MG63 (cell line): ENCODE measurements at places on chromosomes 6 and 20.
A peak's percentile ranks its signal among the peaks of the same experiment; 100 is the strongest.

DNA sequence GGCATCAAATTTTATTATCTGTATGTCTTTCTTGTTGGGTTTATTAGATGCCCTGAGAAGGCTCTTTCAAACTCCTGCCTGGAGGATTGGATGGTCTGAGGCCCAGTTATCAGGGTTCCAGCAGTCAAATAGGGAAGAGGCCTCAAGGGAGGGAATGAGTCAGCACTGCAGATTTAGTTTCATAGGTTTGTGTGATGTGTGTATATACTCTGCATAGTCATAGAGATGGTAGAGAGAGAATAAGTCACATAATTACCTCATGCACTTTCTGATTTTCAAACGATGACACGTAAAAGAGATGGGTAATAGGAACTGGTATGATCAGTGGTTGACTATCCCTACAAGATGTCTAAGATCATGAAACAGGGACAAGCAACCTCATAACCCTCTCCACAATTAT lies 82.1 kb downstream of the ADAT2 start:
- no peak for DNase-seq

GRCh38 chr20:56685879-56686278 lies 56.8 kb downstream of the TFAP2C start:
- DNase-seq = no peak

- no peak for DNase-seq
These were observed 171.3 kb downstream of the SLC16A10 start for GRCh38 chr6:111258615-111259088.

GRCh38 chr20:21433329-21433890 lies 36.1 kb upstream of the NKX2-4 start:
- no peak for DNase-seq

DNA sequence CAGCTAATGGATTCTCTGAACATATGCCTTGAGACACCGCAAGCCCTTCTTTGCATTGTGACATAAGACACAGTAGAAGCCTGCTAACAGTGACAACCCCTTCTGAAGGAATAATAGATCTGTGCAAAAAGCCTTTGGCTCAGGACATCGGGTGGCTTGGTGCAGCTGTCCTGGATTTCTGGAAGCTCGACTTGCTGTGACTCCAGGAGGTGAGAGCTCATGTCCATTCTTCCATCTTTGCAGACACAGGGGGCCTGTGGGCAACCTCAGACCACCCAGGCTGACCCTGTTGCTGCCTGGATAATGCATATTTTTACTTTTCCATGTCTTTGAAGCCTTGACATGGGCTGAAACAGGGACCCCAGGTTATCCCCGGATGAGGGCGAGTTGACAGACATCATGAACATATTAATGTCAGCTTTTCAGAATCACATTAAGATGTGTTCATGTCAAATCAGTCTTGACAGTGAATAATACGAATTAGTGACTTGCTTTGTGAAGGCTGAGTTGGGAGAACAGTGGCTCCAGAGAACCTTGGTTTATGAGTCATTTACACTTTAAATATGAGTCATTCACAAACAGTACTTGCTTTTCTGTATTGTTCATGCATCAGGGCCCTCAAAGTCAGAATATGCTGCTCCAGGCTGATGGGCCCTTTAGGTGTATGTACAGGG lies 66.8 kb upstream of the IYD start:
- DNase-seq = peak; percentile 23

GRCh38 chr6:65259982-65260381 lies 447.0 kb downstream of the EYS start:
- no peak for DNase-seq

- no peak for DNase-seq
These were observed 20.7 kb downstream of the HFE start for GRCh38 chr6:26107935-26108334.

DNA sequence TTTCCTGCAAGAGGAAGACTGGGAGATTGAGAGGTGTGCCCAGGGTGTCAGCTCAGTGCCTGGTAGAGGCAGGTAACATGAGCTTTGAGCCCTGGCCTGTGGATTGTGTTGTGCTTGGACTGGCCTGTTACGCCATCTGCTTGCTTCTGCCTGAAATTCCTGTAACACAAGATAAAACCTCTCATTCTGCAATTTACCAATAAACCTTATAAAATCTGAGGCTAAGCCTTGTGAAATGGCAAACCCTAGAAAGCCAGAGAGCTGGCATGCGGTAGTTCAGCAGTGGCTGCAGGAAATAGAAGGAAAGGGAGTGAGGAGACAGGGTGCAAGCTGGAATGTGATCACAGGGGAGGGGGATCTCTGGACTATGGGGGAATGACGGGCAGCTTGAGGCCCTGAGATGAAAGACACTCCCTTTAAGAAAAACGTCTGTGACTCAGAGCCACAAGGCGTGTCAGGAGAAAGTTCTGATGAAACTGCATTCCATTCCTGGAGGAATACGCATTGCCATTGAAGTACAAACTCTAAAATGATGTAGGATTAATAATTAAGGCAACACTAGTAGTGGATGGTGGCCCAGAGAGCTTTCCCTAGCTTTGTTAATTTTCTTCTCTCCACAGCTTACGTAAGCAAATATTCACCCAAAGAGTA lies 26.3 kb upstream of the TFAP2A start:
- DNase-seq = peak; percentile 93

DNA sequence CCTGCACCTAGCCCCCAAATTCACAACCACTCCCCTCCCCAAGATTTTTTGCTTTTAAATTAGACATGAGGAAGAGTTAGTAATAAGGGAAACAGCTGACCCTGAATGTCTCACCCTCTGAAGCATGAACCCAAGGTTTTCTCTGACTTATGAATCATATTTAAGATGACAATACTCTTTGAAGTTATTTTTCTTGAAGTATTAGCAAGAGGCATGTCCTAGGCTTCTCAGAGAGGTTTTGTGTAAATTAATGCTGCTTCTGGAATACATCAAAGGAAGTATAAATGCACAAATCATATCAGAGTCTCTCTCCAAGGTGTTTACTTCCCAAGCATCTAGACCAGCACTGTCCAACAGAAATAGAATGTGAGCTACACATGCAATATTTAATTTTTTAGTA lies 408.1 kb upstream of the MARCKS start:
- DNase-seq = no peak

DNA sequence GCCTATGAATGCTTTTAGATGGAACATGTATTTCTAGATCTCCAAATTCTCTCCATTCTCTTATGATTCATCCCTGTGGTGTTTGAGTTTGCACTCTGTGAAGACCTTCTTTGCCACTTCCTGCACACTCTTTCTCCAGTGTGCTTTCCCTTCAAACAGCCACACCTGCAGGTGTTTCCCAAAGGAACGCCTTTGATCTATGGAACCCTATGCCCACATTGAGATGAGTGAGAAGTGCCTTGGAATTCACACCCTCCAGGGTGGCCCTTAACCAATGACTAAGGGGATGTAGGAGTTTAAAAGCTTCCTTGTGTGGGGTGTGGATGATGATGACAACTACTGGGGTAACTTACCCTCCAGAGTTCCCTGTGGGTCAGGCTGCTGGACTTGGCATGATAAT lies 570.1 kb downstream of the DHX35 start:
- DNase-seq = no peak

DNA sequence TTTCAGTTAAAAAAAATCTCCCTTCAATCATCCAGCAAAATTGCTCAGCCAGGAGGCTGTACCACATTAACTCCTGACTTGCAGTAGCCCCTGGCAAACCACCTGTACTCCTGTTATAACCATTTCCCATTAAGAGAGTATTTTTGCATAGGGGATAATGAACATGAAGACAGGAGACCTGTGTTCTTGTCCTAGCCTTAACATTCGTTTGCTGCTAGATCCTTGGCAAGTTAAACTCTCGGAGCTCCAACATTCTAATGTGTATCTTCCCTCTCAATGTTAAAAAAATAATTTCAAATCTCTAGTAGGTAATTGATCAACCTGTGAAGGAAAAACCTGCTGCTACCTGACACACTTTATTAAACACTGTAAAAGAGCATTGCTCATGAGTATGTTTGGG lies 8.4 kb upstream of the TMEM200A start:
- no peak for DNase-seq

- no peak for DNase-seq
These were observed 396.3 kb downstream of the ZFAND3 start for GRCh38 chr6:38215651-38216311.

DNA sequence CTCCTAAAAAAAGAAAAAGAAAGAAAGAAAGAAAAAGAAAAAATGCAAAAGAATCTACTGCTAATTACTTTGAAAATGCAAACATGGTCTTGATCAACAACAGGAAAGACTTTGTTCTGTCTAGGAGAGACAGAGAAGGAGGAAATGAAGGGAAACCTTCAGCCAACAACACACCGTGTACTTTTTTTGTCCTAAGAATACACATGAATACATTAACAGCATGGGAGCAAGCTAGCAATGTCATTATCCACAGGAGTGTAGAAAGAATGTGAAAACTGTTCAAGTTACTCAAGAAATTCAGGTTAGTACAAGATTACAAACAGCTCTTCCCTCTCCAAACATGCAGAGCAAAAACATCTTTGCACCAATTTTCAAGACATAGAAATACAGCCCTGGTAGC lies 326.3 kb downstream of the UBE3D start:
- no peak for DNase-seq

DNA sequence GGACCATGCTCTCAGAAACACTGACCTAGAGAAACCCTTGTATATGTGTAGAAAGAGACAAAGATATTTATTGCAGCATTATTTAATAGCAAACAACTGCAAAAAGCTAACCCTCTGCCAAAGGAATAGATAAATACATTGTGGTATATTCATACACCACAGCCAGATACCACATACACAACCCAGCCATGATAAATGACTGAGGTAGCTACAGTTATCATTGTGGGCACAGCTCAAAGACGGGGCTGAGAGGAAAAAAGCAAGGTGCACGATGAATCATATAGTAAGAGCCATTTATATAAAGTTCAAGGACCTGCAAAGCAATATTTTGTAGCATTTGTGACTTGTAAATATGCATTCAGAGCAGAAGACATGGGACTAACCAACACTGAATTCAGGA lies 30.8 kb downstream of the RSPO4 start:
- DNase-seq = no peak

DNA sequence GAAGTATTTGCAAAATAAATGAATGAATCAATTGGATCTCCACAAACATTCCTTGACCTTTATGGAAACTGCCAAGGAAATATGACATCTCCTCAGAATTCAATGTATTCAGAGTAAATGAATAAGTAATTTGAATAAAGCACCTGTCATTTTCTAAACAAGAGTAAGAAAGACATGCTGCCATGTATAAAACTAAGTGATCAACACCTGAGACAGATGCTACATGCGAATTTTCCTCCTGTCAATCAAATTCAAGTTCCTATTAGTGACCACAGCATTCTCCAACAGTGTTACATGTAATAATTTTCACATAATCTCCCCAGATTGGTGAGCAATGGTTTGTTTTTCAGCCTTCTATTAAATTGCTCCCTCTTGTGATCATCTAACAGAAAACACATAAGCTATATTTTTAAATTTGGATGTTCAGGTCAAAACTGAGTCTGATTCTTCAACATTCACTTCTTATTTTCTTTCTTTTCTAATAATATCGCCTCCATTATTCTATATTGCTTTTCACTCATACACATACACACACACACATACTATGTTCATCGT lies 163.2 kb upstream of the RNF217 start:
- no peak for DNase-seq

DNA sequence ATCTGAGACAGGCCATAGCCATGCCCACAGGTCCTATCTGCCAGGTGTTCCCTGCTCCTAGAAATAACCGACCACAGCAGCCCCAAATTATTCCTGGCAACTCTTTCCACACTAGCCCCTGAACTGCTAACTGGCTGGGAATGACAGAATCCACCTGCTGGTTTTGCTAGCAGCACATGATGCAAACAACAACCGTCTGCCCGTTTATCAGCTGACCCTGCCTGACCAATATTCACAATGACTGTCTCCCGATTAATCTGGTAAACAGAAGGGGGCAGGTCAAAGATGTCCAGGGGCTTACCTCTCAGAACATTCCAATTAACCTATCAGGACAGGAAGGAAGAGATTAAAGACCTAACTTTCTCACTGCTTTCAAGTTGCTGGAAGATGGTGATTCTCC lies 101.5 kb downstream of the NRSN1 start:
- no peak for DNase-seq

GRCh38 chr6:108875161-108875555 lies 26.9 kb downstream of the ARMC2 start:
- no peak for DNase-seq

GRCh38 chr6:106628658-106629102 lies 618 bp downstream of the RTN4IP1 start:
- no peak for DNase-seq

- DNase-seq = peak; percentile 50
These were observed 121.1 kb downstream of the TRIM27 start for GRCh38 chr6:28802417-28803336.

GRCh38 chr6:138600726-138601125 lies 101.4 kb upstream of the NHSL1 start:
- DNase-seq = no peak

GRCh38 chr6:91634791-91635190 lies 1047.9 kb upstream of the MAP3K7 start:
- no peak for DNase-seq

- DNase-seq = no peak
These were observed 732 bp downstream of the CYP24A1 start for GRCh38 chr20:54172856-54173652.

DNA sequence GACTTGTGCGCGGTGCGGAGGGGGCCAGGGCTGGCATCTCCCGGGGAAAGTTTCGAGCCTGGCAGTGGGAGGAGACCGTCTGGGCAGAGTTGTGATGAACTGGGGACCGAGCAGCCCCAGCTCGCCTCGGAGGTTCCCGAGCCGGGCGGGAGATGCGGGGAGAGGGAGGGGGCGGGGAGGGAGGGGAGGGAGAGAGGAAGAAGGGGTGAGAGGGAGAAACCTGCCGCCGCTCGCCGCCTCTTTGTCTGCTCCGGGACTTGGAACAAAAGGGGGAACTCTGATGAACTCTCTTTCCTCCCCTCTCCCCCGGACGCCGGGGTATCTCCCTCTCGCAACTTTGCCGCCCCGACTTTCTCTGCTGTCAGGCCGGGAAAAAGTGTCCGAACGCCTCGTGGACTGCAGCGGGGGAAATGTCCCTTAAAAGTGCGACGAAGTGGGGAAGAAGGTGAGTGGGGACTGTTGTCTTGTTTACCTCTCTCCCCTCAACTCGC lies 72.7 kb downstream of the SOX4 start:
- DNase-seq = no peak

DNA sequence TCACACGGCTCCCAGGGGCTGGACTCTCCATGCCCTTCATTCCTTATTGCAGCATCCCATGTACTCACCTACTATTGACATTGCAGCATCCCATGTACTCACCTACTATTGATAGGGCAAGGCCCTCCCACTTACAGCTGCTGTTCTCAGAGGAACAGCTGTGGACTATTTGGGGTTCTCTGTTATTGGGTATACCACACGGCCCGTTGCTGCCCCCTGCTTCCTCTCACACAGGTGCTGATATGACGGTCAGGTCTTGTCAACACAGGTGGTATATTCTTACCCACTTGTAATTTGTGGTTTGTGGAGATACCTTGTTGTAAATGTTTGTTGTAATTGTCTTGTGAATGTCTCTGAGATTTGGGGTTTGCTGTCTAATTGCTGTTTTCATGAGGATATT lies 18.8 kb downstream of the ALDH5A1 start:
- no peak for DNase-seq

- DNase-seq = no peak
These were observed 35.3 kb downstream of the PANK2 start for GRCh38 chr20:3924304-3925112.

- no peak for DNase-seq
These were observed 11.9 kb downstream of the NELFCD start for GRCh38 chr20:58992911-58993310.
